Natural killer cell treated with Interleukin-12 subunit alpha and Interleukin-12 subunit beta and Interleukin-15 and Interleukin-18, amount 100 ng/mL, for 72 hours (primary cell): ENCODE measurements at places on chromosomes 2 and 18.

GRCh38 chr2:10469955-10470608, 22.0 kb upstream of the ODC1 start:
- DNase-seq, result no peak

- no peak for DNase-seq
Measured at GRCh38 chr2:44061876-44062275, 66.1 kb upstream of the LRPPRC start.

DNA sequence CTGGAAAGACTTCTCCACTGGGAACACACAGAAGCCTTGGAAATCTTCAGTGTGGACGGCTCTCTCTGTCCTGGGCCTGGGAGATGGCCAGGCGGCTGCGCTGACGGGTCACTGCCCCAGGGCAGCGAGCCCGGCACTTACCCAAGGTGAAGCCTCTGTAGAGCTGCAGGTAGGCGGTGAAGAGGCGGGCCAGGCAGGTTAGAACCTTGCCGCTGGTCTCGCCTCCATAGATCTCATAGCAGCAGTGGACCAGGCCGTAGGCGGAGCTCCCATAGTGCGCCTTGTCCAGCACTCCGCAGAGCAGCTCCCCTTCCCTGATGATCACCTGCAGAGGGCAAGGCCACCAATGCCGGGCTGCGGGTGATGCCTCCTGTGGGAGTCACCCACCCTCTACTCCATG, 53.0 kb downstream of the POLR1A start:
- DNase-seq, result no peak

GRCh38 chr2:152343426-152343825, 8.5 kb downstream of the FMNL2 start:
- DNase-seq, result no peak

- DNase-seq, result no peak
Measured at GRCh38 chr2:184425083-184425482, 173.2 kb upstream of the ZNF804A start.

DNA sequence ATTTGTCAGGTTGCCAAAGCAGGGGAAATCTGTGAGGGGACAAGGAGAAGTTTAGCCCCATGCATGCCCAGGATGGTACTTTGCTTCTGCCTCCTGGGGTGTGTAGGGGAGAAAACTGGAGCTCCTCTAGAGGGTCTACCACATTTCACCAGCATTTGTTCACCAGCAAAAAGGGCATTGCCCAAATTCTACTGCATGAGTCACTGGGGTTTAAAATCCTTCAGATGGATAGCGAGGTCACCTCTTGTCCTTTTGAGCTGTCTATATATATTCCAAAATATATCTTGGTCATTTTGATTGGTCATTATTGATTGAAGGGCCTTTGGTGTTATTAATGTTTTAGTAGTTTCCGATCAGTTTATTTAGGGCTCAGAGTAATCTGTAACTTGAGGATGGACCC, 18.7 kb downstream of the FHOD3 start:
- no peak for DNase-seq

DNA sequence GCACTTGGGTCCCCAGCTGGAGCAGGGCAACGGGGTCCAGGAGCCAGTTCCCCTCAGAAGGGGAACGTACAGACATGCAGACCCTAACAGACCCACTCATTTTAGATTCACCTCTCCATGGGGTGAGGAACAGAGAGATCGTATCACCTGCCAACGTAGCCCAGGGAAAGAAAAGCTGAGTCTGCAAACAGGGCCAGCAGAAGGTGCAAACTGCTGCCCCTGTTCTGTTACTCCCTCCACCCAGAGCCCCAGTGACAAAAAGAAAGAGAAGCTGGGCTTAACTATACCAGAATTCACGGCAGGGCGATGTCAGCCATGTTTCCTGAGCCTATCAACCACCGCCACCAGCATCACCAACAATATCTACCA, 817 bp upstream of the HS1BP3 start:
- DNase-seq, result no peak

DNA sequence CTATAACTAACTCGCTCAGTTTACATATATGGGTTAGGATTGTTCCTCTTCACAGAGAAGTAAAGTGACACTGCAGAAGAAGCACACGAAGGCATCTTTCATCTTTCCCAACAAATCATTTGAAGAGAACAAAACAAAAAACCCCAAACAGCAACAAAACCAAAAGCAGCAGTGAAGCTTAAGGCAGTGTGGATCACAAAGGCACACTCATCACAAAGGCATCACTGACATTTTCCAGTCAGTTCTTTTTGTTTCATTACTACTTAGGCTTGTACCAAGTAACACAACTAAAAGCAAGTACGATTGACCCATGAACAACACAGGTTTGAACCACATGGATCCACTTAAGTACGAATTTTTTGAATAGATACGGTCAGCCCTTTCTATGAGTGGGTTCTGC, 75.7 kb downstream of the RNF152 start:
- no peak for DNase-seq
